Activated CD4-positive, alpha-beta T cell treated with anti-CD3 and anti-CD28 coated beads, Interleukin-2, amount 50 U/mL, for 48 hours (primary cell): ENCODE measurements at places on chromosomes 16 and 17.
A peak's percentile ranks its signal among the peaks of the same experiment; 100 is the strongest.

DNA sequence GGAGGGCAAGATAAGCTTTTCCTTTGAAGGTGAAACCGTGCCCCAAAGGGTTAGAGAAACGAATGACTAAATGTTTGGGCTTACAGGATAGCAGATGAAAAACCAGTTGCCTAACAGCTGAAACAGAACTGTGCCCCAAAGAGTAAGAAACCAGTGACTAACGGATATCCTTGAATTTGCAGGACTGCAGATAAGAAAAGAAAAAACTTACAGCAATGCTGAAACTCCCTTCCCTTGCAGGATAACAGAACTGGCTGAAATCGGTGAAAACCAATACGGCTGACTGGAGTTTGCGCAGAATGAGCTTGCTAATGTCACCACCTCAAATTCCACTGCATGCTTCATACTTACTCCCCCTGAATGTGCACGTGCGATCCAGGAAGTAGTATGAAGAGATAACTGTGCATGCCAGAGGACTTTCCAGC, 175.2 kb upstream of the NLRP1 start:
- no peak for DNase-seq

DNA sequence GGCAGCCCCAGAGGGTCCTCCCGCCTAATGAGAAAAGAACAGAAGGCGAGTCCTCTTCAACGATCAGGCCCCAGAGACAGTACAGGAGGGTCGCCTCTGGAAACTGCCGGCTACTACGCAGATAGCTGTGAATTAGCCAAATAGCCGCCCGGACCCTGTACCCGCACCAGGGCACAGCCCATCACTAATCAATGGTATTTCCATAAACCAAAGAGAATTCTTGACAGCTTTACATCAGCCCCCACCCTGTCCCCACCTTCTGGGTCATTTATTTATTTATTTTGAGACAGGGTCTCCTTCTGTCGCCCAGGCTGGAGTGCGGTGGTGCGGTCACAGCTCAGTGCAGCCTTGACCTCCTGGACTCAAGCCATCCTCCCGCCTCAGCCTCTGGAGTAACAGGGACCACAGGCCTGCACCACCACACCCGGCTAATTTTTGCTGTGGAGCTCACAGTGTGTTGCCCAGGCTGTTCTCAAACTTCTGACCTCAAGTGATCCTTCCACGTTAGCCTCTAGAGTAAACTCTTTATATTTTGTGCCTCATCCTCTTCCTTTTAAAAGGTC, 805 bp upstream of the CLCN7 start:
- no peak for DNase-seq

- no peak for DNase-seq
Observed at GRCh38 chr17:1709403-1709951, 700 bp downstream of the TLCD2 start.

GRCh38 chr17:65556910-65557348, 4.5 kb downstream of the AXIN2 start:
- DNase-seq, result no peak

- no peak for DNase-seq
Observed at GRCh38 chr16:69501956-69502745, 63.6 kb upstream of the NFAT5 start.

DNA sequence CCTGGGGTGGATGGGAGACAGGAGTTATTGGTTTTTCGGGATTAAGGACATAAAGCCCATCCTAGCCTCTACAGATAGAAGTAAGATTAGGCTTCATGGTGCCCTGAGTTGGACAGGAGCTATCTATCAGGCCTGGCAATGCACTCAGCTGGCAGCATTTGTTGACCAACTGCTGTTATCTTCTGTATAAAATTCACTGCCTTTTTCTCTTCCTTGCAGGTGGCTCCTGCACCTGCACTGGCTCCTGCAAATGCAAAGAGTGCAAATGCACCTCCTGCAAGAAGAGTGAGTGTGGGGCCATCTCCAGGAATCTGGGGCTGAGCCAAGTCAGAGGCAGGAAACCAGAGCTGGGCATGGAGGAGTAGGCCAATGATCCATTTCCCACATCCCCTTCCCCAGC, 579 bp downstream of the MT1A start:
- DNase-seq, result no peak

DNA sequence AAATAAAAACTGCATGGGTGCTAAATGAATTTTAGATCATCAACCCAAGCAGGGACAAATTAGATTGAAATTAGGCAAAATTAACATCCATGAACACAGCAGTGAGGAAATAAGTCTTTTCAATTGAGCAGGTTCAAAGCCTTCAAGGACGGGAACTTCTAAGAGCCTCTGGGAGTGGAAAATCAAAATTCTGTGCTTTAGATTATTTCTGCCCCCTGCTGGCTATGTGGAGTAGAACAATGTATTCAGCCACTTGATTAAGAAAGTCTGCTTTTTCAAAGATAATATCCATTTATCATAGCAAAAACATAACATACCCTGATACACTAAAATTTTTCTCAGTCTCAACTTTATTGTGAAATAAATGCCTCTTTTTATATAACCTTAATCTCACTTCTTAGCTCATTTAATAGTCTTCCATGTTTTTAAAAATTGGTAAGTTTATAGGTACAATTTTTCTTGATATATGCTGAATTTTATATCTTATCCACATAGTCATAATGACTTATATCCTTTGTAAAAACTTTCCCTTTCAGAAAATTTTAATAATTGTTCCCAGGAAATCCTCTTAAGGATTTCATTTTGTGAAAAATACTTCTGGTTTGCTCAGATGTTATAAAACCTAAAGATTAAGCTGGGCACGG, 28.1 kb upstream of the NOL11 start:
- DNase-seq, result peak; percentile 37

DNA sequence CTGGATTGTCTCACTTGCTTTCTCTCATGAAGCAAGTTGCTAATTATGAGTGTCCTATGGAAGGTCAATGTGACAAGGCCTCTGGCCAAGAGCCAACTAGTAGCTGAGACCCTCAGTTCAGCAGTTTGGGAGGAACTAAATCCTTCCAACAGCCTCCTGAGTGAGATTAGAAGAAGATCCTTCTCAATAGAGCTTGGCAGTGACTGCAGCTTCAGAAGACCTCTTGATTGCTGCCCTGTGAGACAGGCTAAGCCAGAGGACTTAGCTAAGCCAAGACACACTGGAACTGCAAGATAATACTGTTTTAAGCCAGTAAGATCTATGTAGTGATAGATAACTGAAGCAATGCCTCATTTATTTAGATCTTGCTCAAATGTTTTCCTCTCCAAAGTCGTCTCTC, 34.3 kb downstream of the PCTP start:
- DNase-seq, result no peak

DNA sequence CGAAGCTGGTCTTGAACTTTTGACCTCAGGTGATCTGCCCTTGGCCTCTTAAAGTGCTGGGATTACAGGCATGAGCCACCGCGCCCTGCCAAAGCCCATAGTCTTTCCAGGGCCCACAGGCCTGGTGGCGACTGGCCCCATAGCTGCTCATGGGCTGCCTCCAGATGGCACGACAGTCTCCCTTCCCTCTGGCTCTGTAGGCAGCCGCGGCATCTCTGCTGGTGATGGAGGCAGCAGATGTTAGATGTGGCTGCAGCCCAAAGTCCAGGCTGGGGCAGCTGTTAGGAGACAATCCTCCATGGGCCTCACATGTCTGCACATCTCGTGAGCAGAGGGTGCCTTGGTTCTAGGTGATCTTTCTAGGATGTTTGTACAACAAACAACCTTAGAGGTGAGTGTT, 69.7 kb upstream of the DNAJA2 start:
- no peak for DNase-seq
